ENCODE measurements at places on chromosomes 16 and 17.

DNA sequence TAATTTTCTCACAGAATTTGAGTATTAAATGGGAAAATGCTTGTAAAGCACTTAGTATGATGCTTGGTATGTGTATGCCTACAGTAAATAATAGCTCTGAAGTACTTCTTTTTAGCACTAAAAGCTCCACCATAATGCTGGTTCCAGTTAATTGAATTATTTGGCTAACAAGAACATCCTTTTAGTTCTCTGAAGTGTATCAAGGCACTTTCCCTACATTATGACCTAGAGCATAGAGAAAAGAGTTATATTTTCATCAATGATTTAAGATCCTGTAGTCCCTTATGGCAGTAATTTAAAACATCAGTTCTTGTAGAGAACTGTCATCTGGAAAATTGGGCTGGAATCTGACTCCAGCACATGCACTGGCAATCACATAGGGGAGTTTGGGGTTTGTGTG, 21.9 kb upstream of the PHAF1 start:
- DNase-seq, result no peak

DNA sequence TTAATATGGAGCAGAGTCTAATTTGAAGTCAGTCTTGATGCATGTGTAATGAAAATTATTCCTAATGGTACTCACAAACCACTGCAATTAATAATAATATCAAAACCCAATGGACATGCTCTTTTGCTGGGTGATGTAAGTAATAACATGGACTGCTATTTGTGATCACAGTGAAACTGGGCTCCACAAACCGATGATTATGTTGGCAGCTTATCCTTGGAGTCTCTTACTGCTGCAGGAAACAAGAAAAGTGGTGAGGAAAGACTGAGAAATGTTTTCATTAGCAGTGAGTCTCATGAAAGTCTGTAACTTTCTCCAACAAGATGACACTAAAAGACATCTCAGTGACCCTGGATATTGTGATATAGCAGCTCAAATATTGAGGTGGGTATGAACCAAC, 45.2 kb downstream of the TMEM100 start:
- DNase-seq, result no peak

GRCh38 chr16:50909831-50910735, 168.2 kb downstream of the CYLD start:
- no peak for DNase-seq

- DNase-seq, result no peak
Measured at GRCh38 chr17:59167571-59168001, 12.0 kb downstream of the PRR11 start.

DNA sequence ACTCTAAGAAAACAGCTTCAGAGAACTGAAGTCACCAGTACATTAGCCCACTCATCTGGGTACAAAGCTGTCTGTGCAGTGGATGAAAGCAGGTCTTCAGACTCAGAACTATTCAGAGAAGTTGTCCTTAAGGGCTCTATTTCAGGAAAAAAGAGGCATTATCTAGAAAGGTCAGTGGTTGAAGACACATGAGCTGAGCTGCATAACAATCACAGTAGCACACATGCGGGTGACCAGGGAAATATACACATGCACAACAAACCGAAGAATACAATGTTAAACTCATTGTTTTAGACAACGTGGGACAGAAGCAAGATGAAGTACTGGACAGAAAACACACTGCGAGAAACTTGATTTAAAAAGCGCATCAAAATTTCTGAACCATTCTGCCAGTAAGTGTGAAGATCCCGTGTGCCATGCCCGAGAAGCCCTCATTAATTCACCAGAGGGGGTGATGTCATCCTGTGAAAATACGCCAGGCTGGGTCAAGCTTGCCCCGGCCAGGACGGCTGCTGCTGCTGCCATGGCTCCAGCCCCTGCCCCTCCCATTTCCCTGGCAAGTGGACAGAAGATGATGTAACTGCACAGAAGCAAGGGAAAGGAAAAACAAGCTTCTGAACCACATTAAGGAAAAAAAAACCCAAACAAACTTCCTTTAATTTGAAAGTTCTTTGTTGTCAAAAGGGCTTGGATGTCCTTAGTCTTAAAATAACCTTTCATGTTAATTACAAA, 10.1 kb downstream of the DYNC1LI2 start:
- DNase-seq, result no peak

- DNase-seq, result no peak
Measured at GRCh38 chr16:66490774-66491715, 58.9 kb downstream of the TK2 start.

DNA sequence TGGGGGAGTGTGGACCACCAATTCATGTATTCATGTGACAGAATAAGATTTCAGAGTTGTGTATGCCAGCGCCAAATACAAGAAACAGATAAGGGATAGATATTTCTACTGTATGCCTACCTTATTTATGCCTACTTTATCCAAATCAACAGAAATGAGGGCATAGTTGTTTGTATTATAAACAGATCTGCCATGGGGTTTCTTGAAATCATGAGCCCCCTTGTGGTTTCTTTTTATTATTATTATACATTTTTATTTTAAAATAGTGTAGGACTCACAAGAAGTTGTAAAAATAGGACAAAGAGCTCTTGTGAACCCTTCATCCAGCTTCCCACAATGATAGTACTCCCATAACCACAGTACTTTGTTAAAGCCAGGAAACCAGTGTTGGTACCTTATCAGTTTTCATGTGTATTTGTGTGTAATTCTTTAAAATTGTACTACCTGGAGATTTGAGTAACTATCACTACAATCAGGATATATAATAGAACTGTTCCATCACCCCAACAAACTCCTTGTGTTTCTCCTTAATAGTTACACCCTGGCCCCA, 229.4 kb downstream of the CCDC182 start:
- DNase-seq, result no peak

DNA sequence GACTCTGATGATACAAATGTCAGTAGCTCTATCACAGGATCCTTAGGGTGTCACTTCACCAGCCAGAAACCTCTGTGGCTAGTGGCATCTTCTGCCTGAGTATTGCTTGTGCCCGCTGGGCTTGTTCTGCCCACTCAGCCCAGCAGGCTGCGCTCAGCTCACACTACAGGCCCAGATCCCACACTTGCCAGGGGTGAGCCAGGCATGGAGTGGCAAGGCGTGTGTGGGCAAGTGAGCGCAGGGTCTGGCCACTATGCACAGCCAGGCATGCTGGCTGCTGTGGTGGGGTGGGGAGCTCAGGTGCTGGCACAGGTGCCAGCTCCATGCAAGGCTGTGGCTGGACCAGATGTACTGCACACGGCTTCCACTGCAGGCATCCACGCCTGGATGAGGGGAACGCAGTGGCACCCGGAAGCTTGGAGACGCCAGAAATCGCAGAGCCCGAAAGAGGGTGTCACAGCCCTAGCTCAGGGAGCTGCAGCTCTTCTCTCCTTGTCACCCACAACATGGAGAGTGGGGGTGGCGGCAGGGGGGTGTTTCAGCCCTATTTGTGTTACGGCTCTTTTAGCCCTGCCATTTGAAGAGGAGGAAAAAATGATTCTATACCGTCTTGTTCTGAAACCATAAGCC, 10.2 kb downstream of the CFAP97D1 start:
- DNase-seq, result no peak

GRCh38 chr17:38883592-38884526, 14.0 kb downstream of the LASP1 start:
- no peak for DNase-seq
